ENCODE measurements at places on chromosomes 16 and 17.

GRCh38 chr16:80687606-80688005 is 116.8 kb downstream of the CDYL2 start:
- DNase-seq = peak; percentile 78

DNA sequence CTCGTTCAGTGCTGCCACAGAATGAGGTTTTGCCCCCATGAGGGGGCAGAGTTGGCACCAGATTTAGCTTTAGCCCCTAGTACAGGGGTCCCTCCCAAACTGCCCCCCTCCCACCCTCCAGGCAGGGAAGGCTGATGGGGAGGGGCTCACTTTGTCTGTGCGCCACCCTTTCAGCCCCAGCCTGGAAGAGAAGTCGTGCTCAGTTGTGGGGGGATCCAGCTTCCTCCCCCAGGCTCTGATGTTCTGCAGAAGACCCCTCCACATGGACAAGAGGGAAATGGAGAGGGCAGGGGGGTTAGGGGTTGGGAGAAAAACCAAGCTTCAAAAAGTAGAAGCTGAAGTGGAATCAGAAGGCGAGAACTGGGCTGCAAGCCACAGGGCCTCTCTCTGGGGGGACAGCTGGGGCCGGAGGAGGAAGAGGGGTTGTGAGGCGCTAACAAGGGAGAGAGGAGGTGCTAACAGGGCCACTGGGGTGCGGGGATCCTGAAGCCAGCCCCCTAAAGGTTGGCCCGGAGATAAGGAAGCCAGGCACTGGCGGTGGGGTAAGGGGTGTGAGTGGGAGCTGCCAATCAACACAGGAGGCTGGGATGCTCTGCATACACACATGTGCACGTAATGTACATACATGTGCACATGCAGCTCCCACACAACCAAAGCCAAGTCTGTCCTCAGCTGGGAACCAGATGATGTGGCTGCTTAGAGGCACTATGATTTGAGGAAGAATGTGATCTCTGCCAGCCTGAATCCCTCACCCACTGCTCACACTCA is 7.0 kb upstream of the TMEM92 start:
- DNase-seq = peak; percentile 68

GRCh38 chr16:85557083-85557970 is 55.8 kb upstream of the GSE1 start:
- peak; percentile 20 for DNase-seq

DNA sequence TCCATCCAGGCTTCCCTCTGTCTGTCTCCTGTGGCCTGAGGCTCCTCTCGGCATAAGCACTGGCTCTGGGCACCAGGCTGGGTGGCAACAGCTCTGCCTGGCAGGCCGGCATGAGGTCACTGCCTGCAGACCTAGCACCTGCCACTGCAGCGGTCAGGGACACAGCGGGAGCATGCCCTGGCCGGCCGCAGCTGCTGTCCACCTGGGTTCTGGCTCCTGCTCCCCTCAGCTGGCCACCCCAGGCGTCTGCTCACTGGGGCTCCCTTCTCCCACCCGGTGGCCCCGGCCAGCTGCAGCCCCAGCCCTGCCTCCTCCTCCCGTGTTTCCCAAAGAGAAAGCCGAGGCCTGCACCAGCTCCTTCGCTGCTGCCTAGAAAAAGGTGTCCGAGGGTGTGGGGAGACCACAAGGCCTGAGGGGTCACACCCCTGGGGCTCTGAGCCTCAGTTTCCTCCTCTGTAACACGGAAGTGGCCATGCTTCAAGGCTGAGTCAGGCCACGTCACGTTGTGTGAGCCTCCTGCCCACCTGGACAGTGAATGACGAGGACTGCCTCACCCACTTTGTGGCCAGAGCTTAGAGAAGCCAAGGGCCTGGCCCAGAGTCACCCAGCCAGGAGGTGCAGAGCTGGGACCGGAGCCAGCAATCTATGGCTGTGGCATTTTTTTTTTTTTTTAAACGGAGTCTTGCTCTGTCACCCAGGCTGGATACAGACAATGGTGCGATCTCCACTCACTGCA is 6.7 kb downstream of the NTHL1 start:
- no peak for DNase-seq

GRCh38 chr17:63967953-63968352 is 4.8 kb downstream of the SCN4A start:
- no peak for DNase-seq
